ENCODE measurements at places on chromosomes 5 and 9.

- DNase-seq, result peak; percentile 44
These were observed 1.5 kb downstream of the FAM78A start for GRCh38 chr9:131274674-131275331.

GRCh38 chr5:89342106-89342876, 459.3 kb upstream of the MEF2C start:
- no peak for DNase-seq

GRCh38 chr9:80507611-80508010, 935.8 kb downstream of the TLE4 start:
- DNase-seq, result no peak

GRCh38 chr5:35325836-35326235, 95.5 kb upstream of the PRLR start:
- no peak for DNase-seq

GRCh38 chr5:5881294-5881693, 458.8 kb downstream of the ICE1 start:
- no peak for DNase-seq

GRCh38 chr5:107296572-107296971, 374.2 kb downstream of the EFNA5 start:
- no peak for DNase-seq

- DNase-seq, result no peak
These were observed 380.8 kb downstream of the EBF1 start for GRCh38 chr5:158718738-158719505.

DNA sequence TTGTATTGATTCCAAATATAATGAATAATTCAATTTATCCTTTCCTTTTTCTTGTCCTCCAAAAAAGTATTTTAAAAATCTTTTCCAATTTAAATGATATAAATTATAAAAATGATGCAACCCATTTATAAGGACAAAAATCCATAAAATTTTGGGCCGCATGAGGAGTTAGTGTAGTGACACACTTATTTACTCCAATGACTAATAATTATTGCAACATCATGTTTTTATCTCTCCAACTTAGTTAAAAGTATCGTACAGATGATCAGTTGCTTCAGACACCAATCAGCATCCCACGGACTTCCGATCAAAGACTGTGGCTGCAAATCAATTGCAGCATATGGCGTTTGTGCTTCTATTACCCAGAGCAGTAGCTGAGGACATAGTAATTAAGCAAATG, 58.6 kb downstream of the HTR4 start:
- DNase-seq, result no peak

DNA sequence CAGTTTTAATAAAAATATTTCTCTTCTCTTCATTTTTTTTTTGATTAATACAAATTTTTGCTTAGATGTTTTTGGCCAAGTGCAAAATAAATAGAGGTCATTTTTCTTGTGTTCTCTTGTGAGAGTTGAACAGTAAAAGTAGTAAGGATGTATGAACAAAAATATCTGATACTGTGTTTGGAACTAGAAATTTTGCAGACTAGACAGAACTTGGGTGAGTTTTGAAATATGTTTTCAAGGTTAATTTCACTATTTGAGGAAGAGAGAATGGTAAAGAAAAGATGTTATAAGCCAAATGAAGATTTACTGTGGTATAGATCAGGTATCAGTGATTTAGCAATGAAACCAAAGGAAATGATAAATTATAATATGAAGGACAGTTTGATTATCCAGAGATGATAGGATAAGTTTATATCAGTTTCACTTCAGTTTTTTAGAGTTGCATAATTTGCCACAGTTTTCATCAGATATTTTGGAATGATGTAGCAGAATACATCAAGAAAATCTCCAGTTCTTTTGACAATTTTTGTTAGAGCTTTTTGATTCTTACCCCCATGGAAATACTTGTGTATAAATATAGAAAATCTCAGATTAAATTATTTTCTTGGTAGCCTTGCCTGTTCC, 147.9 kb upstream of the VCAN start:
- no peak for DNase-seq

GRCh38 chr5:27727254-27727653, 688.9 kb upstream of the CDH9 start:
- DNase-seq, result no peak

DNA sequence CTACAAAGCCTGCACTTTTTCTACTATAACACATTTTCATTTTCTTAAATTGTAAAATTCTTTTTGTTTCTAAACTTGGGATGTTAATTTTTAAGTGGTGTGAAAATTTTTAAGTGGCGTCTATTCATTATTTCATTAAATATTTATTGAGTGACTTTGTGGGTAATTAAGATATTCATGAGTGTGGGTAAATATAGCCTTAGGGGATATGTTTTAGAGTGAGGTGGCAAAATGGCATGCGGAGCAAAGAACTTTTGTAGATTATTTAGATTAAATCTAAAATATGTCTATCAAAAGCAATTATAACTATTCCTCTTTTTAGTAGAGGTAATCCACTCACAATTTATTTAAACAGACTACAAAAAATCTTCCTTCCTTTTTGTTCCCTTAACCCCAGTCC, 188.4 kb downstream of the PCSK1 start:
- DNase-seq, result no peak

GRCh38 chr5:142432369-142432863, 107.6 kb upstream of the SPRY4 start:
- DNase-seq, result no peak

DNA sequence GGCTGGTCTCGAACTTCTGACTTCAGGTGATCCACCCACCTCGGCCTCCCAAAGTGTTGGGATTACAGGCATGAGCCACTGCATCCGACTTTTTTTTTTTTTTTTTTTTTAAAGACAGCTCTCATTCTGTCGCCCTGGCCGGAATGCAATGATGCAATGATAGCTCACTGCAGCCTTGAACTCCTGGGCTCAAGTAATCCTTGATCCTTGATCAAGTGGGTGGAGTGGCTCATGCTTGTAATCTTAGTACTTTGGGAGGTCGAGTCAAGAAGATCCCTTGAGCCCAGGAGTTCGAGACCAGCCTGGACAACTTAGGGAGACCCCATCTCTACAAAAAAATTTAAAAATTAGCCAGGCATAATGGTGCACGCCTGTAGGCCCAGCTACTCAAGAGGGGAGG, 8.1 kb downstream of the SEC24A start:
- DNase-seq, result no peak

GRCh38 chr9:78321505-78321904, 24.6 kb downstream of the PSAT1 start:
- no peak for DNase-seq

- DNase-seq, result no peak
These were observed 7.7 kb downstream of the SNX18 start for GRCh38 chr5:54525261-54525660.

DNA sequence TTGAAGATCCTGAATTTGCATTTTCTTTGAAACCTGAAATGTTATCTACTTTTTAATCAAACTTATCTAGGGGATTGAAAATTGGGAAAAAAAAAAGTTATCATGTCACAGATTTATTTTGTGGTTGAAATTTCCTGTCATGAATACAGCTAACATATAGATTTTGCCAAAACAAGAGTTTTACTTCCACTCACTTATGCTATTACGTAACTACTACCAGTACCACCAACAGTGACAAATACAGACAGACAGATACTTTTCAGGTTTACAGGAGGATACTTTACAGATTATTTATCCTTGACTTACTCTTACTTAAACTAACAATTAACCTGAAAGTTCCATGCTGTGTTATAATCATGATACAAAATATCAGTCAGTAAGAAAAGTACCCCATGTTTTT, 6.8 kb upstream of the MRPS30 start:
- DNase-seq, result no peak

DNA sequence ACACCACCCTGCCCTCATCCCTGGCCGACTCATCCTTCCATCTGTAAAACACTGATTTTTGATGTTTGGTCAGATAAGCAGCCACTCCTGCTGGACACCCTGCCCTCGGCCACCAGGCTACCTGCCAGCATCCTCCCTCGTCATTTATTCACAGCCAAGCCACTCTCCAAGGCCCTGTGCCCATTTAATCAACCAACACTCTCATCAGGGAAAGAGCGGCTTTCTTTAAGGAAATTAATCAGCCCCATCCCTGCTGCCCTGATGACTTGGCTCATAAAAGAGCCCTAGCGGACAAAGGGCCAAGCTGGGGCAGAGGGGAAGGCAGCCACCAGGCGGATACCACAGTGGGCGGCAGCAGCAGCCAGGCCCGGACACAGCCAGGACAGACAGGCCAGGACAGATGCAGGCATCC, 52.4 kb downstream of the GOLM1 start:
- DNase-seq, result no peak

DNA sequence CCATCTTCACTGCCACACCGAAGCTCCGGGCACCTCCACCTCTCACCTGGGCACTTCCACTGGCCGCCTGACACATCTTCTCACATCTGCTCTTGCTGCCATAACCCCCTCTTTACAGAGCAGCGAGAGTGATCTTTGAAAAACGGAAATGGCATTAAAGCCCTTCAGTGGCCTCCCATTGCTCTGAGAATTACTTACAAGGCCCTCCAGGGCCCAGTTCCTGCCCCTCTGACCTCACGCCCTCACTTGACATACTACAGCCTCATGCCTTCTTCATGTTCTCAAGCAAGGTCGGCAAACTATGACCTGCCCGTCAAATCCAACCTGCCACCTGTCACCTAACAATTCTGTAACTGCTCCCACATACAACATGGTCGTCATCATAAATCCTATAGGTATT, 187.3 kb downstream of the NR3C1 start:
- no peak for DNase-seq

DNA sequence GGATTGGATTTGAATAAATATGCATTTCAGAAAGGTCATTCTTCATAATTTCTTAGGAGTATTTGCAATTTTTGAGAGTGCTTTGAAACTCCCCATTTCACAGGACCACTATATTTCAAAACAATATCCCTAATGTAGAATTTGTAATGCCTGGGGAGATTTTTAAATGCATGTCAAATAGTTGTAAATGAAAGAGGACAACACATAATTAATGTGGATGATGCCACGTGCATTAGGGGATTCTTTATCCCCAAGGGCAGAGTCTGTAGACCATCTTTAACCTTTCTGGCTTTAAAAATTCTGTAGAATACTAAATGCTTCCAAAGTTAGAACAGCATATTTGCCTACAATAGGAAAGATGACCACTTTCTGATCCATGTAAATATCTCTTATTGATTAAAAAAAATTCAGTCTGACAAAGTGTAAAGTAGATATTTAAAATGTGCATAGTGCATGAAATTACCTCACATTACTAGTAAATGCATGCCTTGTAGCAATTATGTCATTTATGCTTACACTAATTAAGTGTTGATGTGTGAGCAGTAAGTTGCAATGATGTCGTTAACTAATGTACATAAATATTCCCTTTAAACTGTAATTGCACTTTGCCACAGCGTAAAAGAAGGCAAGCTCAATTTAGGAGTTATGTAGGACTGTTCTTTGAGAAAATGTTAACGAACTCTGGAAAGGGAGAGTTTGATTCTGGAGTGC, 416.1 kb downstream of the PSAT1 start:
- DNase-seq, result no peak

- DNase-seq, result no peak
These were observed 468.1 kb downstream of the SPATA31D1 start for GRCh38 chr9:82456642-82457041.

DNA sequence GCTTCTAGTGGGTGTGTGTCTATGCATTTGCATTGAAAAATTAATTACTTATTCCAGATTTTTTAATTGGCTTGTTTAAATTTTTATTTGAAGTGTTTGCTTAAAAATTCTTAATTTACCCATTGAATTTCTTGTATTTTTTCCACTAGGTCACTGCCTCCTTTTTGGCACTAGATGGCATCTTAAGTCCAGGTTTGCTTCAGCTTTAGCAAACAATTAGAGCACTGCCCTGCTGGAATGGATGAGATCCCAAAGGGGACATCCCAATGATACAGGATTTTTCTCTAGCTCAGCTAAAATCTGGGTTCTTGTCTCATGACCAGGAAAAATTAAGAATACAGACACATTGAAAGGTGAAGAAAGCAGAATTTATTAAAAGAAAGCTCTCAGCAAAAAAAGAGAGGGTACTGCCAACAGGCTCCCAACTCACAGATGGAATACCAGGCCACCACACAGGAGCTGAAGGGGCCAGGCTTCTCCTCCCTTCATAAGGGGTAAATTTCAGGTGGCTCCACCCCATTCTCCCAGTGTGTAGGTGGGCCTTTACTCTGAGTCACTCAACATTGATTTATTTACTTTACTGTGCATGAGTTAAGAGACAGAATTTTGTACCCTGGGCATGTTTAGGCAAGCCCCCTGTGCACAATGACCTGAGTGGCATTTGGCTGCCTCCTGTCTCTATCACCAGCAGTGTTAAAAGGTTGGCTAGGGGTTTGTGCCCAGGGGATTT, 532.4 kb downstream of the ANXA1 start:
- no peak for DNase-seq

DNA sequence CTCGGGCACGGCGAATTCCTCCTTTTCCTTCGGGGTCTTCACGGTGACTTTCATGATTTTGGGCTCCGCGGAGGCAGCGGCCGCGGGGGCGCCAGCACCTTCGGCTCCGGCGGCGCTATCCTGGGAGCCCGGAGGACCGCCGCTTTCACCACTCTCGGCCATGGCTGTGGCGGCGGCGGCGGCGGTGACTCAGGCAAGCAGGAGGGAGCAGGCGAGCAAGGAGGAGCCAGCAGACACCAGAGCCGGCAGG, 315 bp downstream of the UBQLN1 start:
- no peak for DNase-seq

GRCh38 chr5:74632947-74633356, 7.6 kb downstream of the ENC1 start:
- no peak for DNase-seq

DNA sequence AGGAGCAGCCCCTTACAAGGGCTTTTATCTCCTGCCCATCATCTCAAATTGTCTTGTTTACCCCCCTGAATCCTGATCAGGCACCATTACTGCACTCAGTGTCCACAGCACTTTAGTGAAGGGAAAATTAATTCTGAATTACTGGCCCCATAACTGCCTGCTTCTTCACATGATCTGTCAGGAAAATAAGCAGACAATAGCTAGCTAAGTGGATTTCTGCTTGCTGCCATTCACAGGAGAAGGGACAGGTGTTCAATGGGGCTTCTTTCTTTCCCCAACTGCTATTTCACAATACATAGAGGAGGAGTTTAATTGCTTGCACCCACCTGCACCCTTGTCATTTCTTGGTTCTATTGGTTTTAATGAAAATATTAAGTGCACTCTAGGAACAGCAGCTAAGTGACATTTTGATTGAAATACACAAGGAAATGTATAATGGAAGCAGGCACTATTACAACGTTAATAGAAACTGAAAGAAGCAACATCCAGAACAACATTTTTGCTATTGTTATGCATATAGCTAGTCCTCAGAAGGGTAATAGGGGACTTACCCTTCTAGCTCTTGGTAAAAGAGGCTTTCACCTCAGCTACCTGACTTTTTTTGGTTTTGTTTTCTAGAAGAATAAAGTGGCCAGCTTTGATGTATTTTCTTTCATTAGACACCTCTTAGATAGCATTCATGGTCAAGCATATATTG, 599.3 kb upstream of the TLE4 start:
- DNase-seq, result no peak

DNA sequence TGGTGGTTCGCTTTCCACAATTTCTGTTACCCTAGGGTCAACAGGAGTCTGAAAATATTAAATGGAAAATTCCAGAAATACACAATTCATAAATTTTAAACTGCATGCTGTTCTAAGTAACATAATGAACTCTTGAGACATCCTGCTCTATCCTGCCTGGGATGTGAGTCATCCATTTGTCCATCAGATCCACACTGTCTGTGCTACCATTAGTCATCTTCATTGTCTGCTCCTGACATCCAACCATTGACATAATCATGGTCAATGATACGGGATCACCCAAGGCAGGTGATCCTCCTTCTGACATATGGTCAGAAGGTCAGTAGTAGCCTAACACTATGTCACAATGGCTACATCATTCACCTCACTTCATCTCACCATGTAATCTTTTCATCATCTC, 276.7 kb upstream of the KIF2A start:
- DNase-seq, result no peak
